ENCODE measurements at places on chromosomes 2 and 18.

GRCh38 chr18:6718267-6718666 is 11.2 kb upstream of the ARHGAP28 start:
- DNase-seq: no peak

DNA sequence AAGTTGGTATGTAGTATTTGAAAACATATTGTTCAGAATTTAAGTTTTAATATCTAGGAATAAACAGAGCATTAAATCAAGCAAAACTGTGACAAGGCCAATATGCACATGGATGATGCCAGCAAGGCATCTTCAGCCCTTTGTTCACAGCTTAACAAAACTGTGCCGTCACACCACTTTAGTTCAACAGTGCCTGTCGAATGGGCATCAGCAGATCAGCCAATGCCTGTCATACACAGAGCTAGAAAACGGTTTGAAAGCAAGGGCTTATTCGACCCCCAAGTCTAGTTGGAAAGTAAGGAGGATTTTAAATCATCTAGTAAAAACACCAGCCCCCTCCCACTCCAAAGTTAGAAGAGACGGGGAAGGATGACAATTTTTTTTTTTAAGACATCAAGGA is 16.7 kb downstream of the ZEB2 start:
- no peak for DNase-seq

DNA sequence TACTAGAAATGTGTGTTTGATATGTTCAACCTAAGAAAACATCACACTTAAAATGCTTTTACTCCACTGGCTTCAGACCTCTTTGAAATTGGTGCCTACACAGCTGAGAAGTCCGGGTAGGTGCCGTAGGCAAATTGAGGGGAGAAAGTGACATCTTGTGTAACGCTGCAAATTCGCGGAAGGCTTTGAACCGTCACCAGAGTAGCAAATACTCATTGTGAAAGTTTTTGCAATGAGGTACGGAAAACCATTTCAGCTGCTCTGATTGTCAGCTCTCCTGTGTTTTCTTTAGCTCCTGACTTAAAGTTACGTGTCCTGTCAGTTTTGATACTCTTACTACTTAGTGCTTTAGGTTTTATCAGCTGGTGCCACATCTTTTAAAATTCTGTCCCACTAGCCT is 224.5 kb downstream of the FAM210A start:
- DNase-seq: no peak

DNA sequence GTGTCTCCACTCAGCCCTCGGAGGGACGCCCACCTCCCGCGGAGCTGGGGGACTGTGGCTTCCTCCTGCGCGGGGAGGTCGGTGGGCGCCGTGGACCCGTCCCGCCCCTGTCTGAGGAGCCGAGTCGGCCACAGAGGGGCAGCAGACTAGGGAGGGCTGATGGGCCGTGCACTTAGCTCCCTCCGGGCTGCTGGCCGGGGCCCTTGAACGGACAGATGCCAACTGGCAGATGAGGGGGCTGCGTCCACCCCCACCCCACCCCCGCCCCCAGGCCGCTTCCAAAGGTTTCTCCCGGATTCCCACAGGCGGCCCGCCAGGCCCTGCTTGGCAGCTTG is 10.4 kb upstream of the UBE2F start:
- no peak for DNase-seq

DNA sequence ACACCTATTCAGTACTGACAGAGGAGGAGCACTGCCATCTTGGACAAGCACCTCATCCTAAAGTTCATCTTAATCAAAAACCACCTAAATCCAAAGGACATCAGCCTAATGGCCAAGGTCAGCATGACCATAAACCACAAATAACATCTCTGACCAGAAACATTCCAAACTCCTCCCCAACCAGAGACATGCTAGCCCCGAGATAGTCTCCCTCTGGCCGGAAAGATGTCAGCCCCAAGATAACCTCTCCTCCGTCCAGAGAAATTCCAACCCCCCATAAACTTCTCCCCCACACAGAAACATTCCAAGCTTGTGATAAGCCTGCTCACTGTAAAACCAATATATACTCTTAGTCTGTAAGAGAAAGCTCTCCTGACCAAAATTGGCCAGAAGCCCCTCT is 260.6 kb downstream of the CLIP4 start:
- no peak for DNase-seq

GRCh38 chr2:63050334-63051041 is at the start of gene OTX1:
TSS of gene OTX1 (plus strand) at chr2:63050830. CDS start at chr2:63052991, 2,161 bp downstream.
- peak; percentile 90 for DNase-seq

- no peak for DNase-seq
These were observed 8.4 kb downstream of the DHRS9 start for GRCh38 chr2:169077674-169078240.

DNA sequence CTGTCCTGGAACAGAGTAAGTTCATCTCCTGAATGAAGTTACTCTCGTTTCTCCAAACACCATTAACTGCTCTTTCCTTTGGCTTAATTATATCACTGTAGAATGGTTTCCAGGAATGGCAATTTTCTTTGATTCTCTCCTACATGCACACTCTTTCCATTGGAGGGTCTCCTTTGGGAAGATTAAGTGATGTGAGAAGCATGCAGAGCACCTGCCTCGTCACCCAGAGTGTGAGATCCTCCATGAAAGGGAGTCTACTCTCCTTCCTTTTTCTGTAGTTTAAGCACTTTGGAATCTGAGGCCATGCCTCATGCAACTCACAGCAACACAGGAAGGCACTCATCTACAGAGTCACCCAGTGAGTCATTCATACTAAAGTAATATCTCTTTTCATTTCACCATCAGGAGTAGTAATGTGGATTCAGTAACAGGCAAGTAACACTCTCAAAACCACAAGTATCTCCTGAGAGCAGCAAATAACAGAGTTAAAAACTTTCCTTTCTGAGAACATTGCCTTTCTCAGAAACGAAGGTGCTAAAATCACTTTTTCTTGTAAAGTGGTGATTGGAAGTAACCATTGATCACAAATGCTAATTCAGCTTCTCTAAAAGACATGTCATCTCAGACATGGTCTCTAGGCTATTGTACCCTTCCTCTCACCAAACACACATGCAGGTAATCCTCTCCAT is 52.8 kb upstream of the IL1RL1 start:
- DNase-seq: no peak

DNA sequence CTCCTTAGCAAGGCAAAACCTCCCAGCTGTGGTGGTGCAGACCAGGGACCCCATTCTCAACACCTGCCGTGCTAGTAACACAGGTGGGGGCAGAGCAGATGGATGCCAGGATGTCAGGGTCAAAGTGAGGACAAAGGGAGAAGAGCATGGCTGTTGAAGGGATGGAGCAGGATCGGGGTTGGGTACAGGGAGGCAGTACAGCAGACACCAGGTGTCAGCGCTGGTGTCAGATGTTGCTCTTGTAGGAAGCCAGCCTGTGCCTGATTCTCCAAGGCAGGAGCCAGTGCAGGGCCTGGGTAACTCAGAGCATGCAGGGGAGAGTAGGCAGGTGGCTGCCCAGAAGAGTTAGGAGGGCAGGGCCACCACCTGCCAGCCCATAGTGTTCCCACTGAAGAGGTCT is 222.1 kb upstream of the SPRED2 start:
- no peak for DNase-seq

DNA sequence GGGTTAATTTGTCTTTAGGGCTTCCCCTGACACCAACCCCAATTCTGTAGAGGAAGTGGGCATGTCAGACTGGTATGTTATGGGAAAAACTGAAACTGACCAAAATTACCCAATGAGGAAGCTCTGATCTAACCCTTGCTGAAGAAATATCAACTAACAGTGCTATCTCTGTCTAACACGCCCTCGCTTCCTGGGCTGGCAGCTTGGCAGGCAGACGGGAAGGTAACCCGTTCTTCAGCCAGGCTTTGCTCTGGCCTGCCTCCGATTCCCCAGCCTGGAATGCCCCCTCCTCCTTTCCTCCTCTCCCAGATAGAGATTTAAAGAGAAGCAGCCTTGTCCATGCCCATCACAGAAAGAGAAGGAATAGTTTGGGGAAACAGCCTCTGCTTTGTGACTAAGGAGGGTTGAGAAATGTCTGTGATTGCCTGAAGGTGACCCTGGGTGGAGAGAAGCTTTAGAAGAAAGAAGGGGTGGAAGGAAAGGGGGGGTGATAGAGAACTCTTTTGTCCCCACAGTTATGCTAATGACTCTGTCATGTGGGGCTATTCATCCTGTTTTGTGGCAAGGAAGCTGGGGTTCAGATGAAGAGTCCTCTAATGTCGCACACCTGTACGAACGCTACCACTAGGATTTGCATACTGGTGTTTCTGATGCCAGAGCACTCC is 15.4 kb downstream of the HK2 start:
- no peak for DNase-seq

GRCh38 chr18:55268151-55268601 is 308.9 kb upstream of the CCDC68 start:
- no peak for DNase-seq

DNA sequence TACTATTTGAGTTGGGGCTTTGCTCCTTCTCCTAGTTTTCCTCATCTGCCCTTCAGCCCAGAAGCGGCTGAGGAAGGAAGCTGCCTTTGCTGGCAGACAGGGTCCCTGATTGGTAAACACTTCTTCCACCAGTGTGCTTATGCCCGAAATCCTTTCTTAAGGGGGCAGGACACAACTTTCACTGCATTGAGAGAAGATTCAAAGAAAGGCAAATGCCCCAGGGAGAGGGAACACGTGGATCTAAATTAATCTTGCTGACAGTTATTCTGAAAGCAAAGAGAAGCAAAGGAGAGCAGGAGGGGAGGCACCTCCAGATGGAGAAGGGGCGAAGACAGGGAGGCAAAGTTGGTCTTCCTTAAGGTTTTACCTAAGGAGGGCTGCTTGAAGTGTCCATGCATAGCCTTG is 92.1 kb upstream of the EFEMP1 start:
- DNase-seq: no peak

DNA sequence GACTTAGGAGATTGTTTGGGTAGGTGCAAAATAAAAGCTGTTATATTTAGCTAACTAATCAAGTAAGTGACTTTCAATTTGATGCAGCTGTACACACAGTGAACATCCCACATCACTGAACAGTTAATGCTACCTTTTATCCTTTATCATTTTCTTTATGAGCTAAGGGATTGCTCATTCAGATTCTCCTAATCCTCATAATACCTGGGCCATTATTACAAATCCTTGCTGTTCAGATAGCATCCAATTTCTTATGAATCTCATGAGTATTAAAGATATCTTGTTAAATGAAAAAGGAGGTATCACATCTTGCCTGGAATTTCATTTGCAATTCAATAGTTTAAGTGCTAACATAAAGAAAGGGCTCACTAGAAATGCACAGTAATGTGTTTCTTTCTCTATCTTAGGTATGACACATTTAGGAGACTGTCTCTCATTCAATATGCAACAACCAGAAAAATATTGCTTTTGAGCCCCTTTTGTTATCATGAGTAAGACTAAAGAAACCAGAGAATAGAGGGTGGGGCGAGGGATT is 918.5 kb downstream of the CBLN2 start:
- DNase-seq: no peak

DNA sequence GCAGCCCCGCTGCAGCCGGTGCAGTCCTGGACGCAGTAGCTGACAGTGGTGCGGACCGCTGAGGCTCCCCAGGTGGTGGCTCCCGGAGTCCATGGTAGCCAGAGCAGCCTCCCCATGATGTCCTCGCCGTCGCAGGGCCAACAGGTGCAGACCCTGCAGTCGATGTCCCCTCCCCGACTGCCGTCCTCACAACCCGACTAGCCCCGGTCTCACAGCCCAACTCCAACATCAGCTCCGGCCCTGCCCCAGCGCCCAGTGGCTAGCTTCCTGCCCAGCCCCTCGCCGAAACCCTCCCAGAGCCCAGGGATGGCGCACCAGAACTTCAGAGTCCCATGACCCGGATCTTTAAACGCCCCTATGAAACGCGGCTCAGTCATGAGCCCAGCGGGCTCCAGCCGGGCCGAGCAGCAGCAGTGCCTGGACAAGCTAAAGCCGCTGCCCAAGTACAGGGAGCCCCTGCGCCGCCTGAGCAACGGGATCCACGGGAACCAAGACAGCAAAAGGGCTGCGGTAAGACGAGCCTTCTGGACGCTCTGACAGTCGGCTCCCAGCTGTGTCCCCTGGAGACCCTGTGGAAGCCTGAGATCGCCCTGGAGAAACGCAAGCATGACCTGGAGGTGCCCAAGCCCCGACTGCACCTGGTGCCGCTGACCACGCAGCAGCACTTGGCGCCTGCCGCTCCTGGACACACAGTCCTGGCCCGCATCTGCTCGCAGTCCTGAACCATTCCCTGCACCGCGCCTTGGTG is 53.8 kb upstream of the TUBA3E start:
- no peak for DNase-seq

- DNase-seq: no peak
These were observed 38.1 kb upstream of the ARHGAP25 start for GRCh38 chr2:68696554-68696953.

DNA sequence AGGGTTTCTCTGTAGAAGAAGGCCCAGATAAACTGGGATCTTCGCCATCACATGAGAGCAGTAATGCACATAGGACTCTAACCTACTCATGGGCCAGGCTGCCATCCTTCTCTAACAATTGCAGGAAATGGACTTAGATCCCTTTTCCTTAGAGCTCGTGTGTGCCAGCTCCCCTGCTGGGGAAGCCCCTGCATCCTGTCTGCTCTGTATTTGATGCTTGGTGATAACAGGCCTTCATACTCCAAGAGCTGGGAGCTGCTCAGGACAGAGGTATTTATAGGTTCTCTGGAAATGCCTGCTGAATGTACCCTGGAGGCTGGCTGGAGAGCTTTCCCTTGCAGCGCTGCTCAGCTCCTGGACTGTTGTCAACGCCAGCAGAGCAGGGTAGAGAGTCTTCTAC is 249.6 kb downstream of the MTX2 start:
- no peak for DNase-seq

- peak; percentile 58 for DNase-seq
These were observed 234.0 kb downstream of the GBX2 start for GRCh38 chr2:235934059-235934773.

DNA sequence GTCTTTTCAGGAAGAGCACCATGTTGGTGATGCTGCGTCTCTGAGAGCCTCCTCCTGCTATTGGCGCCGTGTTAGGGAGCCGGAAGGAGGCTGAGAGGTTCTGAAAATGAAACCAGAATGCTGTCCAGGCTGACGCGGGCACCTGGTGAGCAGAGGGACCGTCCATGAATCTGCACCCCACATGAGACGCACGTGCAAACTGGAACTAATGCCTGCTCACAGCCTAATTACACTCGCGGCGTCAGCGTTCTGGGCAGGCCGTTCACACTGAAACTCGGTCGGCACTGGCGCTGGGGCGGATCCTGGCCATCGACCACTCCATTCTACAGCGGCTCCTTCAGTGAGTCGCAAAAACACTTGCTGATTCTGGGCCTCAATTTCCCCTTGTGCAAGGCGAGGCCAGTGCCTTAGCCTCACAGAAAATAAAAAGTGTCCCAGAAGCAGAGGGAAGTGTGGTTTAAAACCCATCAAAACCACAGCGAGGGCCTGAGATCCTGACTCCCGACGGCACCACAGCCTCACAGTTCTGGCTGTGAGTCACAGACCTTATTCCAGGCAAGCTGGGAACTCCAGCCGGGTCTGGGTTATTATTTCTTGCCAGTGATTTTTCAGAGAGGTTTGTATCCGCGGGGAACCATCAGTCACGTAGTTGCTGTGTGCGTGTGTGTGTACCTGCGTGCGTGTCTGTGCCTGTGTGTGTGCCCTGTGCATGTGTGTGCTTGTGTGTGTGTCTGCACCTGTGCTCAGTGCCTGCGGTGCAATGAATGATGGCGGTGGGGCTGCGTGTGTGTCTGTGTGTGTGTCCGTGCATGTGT is 49.1 kb upstream of the CTDP1 start:
- DNase-seq: no peak

All from lower leg skin (tissue), 4 donors.